ENCODE measurements at places on chromosomes 3 and 15. TPM values are rescaled to one million over a fixed set of nuclear protein-coding genes. Genes with fewer than 3 reads are reported as not detected.

DNA sequence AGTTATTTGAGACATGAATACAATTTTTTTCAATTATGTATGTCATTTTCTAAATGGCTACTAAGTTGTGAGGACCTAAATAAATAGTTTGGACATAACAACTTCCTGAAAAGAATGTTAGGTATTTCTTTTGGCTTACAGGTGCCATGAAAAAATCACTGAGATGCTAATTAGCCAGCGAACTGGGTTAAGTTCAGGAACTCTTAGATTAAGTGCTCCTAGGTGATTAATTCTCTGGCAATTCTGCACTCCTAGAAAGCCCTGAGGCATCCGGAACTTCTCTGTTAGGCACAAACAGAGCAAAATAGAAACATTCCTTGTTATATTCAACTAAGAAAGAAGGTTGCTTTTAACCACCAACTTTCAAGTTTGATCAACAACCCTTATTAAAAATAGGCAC is 192.3 kb downstream of the STAG1 start:
- no peaks in the 10 kb centered on the region for H3K27me3 ChIP-seq
- no peak overlapping the region for H3K4me3 ChIP-seq
- H3K36me3 ChIP-seq: no peaks in the 10 kb centered on the region

DNA sequence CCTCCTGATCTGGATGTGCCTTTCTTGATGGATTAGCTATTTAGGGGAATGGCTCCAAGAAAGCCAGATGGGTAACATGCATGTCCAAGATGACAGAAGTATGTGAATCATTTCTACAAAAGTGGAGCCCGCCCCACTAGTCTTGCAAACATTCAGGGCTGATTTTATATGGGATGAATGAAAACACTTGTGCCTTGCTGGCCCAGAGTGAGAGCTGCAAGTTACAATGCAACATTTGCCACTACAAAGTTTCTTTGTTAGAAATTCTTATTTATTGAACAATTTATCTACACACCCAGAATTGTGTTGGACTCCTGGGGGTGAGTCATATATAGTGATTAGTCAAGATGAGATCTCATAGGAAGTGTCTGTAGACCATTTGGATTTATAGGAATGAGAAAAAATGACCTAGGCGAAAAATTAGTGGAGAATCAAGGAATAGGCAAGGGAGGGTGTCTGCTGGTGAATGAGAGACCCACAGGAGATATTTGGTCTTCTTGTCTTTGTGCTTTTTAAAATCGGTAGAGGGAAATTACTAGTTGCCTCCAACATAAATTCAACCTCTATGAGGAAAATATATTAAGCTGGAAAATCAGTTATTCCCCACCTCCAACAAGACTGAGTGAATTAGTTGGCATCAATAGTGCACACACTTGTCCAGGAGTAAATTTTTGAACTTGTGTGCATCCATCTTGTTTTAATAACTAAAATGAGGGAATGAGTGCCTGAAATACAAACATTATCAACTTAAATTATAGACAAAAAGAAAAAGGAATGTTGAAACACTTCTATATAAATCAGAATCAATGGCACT is 53.5 kb upstream of the DCBLD2 start:
- no peak for DNase-seq
- H3K27me3 ChIP-seq: no peaks in the 10 kb centered on the region
- H3K4me1 ChIP-seq: no peaks in the 10 kb centered on the region
- H3K4me3 ChIP-seq: no peak overlapping the region
- H3K27ac ChIP-seq: no peak overlapping the region
- no peaks in the 10 kb centered on the region for H3K36me3 ChIP-seq

- H3K4me1 ChIP-seq: no peaks in the 10 kb centered on the region
- no peak overlapping the region for H3K4me3 ChIP-seq
- no peaks in the 10 kb centered on the region for H3K36me3 ChIP-seq
- H3K27ac ChIP-seq: no peak overlapping the region
Observed at GRCh38 chr15:66850078-66850991, 148.3 kb downstream of the SMAD6 start.

- H3K27ac ChIP-seq: no peak overlapping the region
- peak overlapping the region; percentile 74 for H3K4me3 ChIP-seq
- no peaks in the 10 kb centered on the region for H3K36me3 ChIP-seq
- no peak for DNase-seq
Observed at GRCh38 chr15:55499151-55499550, 8.9 kb downstream of the DNAAF4 start.

DNA sequence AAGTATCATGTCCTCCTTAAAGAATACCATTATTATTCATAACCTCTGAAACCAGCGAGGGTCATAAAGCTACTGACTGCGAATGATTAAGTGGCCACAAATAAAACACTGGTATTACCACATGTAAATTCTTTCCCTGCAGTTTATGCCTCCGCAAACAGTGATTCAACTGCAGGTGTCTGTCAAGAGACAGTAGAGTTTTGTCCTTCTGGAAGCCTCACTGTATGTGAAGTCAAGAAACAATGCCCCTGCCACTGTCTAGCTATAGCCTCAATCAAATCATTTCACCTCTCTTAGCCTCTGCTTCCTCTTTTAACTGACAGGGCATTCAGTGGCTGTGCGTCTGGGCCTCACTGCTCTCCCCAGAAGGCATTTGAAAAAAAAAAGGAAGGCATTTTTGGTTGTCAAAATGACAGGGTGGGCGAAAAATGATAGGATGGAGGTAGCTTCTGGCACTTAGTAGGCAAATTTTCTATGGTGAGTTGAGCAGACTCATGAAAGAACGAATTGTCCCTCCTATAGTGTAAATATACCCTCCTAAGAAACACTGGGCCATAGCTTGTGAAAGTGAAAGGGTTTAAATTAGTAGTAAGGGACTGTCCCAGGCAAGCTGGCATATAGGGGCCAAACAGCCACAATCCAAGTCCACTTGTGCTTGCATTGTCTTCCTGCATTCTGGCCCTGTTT is 66.7 kb downstream of the FILIP1L start:
- H3K36me3 ChIP-seq: no peaks in the 10 kb centered on the region
- 0 out of 2 replicates have a peak, but pooled peaks cover 2% of the 10 kb centered on the region for H3K4me1 ChIP-seq
- no peak overlapping the region for H3K4me3 ChIP-seq
- H3K27ac ChIP-seq: no peak overlapping the region
- no peaks in the 10 kb centered on the region for H3K27me3 ChIP-seq

DNA sequence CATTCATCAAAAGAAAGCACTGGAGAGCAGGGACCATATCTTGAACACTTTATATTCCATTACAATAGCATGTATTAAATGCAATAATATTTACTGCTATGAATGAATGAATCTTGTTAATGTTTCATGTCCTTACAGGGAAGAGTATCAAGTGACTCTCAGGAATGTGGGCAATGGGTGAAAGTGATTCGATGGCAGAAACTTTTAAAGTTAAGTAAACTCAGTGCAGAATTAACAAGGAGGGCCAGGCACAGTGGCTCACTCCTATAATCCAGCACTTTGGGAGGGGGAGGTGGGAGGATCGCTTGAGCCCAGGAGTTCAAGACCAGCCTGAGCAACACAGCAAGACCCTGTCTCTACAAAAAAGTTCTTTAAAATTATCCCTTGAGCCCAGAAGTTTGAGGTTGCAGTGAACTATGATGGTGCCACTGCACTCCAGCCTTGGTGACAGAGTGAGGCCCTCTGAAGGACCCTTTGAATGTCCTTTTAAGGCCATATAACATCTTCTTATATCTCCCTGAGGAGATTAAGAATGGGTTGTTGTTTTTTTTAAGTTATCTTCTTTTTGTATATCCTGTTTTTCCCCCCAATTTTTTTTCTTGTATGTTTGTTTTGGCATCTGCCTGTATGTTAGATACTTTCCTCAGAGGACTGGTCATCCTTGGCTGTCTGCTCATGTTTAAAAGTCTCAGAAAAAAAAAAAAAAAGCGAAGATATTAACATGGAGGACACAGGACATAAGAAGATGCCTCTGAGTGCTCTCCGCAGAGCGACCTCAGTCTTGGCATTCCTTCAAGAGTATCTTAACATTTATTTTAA is 9.6 kb upstream of the FSIP1 start:
- H3K4me1 ChIP-seq: peaks cover 18% of the 10 kb centered on the region
- no peak overlapping the region for H3K4me3 ChIP-seq
- no peak overlapping the region for H3K27ac ChIP-seq
- H3K36me3 ChIP-seq: no peaks in the 10 kb centered on the region
- DNase-seq: no peak

GRCh38 chr15:86608461-86609205 is 529.0 kb downstream of the AGBL1 start:
- no peak overlapping the region for H3K4me3 ChIP-seq
- no peak overlapping the region for H3K27ac ChIP-seq

DNA sequence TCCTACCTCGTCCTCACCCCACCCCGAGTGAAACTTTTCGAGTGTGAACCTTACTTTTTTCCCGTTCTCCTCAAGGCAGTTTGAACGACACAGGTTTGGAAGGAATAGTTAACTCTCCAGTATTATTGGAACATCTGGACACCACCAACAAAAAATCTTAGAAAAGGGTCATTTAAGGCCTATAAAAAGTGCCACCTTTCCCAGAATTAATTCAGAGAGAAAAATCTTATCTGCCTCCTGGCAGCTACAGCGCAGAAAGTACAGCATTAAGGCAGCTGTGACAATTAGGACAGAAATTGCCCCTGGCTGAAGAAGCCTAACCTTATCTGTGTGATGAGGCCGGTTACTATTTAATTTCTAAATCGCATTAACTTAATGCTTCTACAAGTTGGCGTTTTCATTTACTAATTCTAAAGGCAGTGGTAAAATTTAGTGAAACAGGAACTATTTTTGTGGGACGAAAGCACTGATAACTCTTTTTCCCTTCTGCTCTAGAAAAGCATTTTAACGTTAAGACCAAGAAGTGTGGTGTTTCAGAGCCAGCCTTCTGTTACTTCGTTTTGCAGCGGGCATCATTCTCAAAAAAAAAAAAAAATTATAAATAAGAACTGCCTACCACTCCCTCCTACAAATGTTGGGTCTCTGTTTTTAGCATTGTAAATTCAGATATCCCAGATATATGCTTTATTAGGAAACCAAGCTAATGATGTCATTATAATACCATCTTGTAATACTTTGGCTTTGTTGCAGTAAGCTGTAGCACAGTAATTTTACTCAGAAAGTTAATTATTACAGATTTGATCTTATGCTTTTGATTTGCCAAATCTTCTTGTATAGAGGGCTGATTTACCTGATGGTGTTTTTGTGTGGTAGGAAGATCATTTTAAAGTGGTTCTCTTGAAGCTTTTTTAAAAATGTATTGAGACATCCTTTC is 1.4 kb downstream of the ATP11B start:
- H3K27me3 ChIP-seq: no peaks in the 10 kb centered on the region
- H3K27ac ChIP-seq: no peak overlapping the region
- H3K36me3 ChIP-seq: no peaks in the 10 kb centered on the region
- DNase-seq: no peak

- DNase-seq: no peak
- H3K4me1 ChIP-seq: no peaks in the 10 kb centered on the region
- no peaks in the 10 kb centered on the region for H3K36me3 ChIP-seq
- H3K4me3 ChIP-seq: no peak overlapping the region
- H3K27me3 ChIP-seq: no peaks in the 10 kb centered on the region
- no peak overlapping the region for H3K27ac ChIP-seq
Observed at GRCh38 chr15:57150066-57150865, 226.0 kb upstream of the CGNL1 start.

GRCh38 chr3:30643763-30644462 is 37.5 kb downstream of the TGFBR2 start:
- H3K4me3 ChIP-seq: no peak overlapping the region
- H3K36me3 ChIP-seq: peaks cover 4% of the 10 kb centered on the region
- no peaks in the 10 kb centered on the region for H3K4me1 ChIP-seq
- H3K27me3 ChIP-seq: no peaks in the 10 kb centered on the region
- no peak for DNase-seq
- H3K27ac ChIP-seq: no peak overlapping the region

DNA sequence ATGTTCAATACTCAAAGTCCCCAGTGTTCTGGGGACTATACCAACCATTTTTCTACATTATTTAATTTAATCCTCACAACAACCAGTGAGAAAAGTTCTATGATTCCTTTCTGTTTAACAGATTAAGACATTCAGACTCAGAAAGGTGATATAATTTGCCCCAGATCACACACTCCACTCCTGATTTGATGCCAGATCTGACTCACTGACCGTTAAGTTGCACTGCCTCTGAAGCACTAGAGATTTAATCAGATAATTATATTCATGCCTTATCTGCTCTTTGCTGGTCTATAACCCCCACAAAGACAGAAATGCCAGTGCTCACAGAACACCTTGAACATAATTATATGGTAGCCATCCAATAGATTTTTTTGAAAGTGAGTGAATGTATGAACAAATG is 501.0 kb downstream of the IGSF11 start:
- no peak for DNase-seq
- no peaks in the 10 kb centered on the region for H3K4me1 ChIP-seq
- no peak overlapping the region for H3K4me3 ChIP-seq
- H3K36me3 ChIP-seq: no peaks in the 10 kb centered on the region
- H3K27me3 ChIP-seq: no peaks in the 10 kb centered on the region

DNA sequence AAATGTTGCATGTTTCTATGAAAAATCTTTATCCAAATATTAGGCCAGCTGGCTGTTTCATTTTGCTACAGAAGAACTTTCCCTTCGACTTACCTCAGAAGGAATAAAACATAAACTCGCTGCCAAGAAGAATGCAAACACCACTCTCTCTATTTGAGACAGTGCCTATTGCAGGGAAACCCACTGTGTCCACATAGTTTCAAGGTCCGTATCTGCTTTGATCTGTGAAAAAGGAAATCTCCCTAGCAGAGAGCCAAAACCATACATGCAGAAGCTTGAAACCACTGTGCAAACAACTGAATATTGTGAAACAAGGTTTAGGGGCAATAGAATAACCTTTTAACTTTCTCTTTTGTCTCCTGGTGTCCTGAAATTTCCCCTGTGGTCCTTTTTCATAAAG is 35.0 kb upstream of the CAPN7 start:
- H3K27me3 ChIP-seq: no peaks in the 10 kb centered on the region
- H3K36me3 ChIP-seq: no peaks in the 10 kb centered on the region
- H3K27ac ChIP-seq: no peak overlapping the region
- H3K4me3 ChIP-seq: no peak overlapping the region

DNA sequence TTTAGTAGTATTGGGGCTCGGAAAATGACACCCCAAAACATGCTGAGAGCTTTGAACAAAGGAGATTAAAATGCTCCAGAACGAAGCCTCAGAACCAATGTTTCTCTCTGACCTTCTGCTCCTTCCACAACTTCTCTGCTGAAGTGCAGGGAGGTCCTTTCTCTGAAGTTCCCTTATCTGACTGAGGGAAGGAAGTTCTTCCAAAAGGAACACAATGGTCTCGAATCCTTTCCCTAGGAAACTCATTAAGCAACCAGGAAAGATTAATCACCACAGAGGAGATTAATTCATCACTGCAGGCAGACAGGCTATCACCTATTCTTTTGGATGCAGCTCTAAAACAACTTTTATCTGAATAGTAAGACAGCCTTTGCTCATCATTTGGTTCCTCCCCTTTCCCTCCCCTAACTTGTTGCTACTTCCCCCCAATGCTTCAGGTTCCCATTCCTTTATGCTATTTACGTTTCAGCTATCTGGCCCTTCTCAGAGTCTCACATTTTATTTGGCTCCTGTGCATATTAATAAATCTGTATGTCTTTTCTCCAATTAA is 18.2 kb upstream of the WDR49 start:
- no peaks in the 10 kb centered on the region for H3K27me3 ChIP-seq
- H3K4me1 ChIP-seq: no peaks in the 10 kb centered on the region
- peaks cover 35% of the 10 kb centered on the region for H3K36me3 ChIP-seq
- DNase-seq: no peak
- H3K4me3 ChIP-seq: no peak overlapping the region

Gene PIF1
- total RNA-seq: 136 TPM

Gene CEMIP
- total RNA-seq: 0.60 TPM

Gene STXBP5L
- 5.6 TPM for total RNA-seq

Gene GOLGA8J
- not detected for total RNA-seq

Gene CHRD
- 0.63 TPM for total RNA-seq

Gene TRPM1
- total RNA-seq: not detected

Gene SHQ1
- total RNA-seq: 33.7 TPM

Gene FSIP1
- 1.3 TPM for total RNA-seq

Gene MED12L
- 24.0 TPM for total RNA-seq

Gene TBC1D21
- total RNA-seq: not detected

Gene ADGRG7
- total RNA-seq: not detected

Gene MASP1
- total RNA-seq: 3.2 TPM

Data from H1 (cell line).